Activated T-cell treated with anti-CD3 and anti-CD28 coated beads for 1 hour (primary cell): ENCODE measurements at places on chromosomes 3 and 15.

GRCh38 chr15:74414603-74415338, 19.0 kb downstream of the SEMA7A start:
- DNase-seq: no peak

- no peak for DNase-seq
Measured at GRCh38 chr15:89917442-89918101, 4.8 kb upstream of the ARPIN start.

GRCh38 chr15:67998599-67999133, 55.4 kb upstream of the PIAS1 start:
- no peak for DNase-seq

DNA sequence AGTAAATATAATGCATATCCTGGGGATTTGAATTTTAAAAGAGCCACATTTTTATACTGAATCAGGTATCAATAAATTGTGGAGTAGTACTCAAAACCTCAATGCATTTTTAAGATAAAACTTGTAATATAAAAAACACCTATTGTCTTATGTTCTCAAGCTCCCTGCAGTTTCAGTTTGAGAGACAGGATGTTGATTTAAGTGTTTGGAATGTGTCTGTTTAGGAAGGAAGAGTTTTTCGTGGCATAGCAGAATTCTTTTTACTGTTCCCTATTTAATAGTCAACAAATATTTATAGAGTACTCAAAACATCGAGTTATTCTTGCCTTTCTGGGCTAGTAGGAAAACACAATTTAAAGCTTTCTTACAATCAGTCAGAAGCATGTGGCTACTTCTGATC, 146.1 kb upstream of the BCHE start:
- no peak for DNase-seq

GRCh38 chr3:56624725-56625124, 58.3 kb downstream of the TASOR start:
- DNase-seq: no peak

DNA sequence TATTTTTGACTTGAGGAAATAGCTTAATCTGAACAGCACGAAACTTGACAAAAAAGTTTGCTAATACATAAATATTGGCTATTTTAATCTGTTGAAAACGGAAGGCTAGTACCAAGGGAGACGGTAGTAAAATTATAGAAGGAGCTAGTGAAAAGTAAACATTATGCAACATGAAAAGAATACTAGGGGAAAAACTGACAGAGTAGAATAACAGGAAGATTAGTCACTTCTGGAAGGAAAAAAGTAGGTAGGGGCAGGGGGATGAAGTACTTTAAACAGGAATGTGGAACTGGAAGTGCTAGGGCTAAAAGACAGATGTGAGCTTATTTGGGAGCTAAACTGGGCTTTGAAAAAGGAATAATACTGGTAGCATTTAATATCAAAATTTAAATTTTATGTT, 60.1 kb downstream of the MBNL1 start:
- no peak for DNase-seq

DNA sequence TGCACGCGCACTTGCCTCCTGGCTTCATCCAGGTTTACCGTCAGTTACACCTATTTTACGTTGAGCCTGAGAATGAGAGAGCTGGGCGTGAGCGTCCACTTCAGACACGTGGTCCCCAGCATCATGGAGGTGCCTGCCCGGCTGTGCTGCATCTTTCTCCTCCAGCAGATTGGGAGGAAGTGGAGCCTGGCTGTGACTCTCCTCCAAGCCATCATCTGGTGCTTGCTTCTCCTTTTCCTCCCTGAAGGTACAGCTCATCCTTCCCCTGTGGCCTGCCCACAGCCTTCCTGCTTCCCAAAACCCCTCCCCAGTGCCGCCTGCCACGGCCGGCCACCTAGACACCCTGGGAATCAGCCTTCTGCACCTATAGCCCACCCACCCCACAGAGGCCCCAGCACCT, 31.6 kb downstream of the SLC22A14 start:
- DNase-seq: no peak

DNA sequence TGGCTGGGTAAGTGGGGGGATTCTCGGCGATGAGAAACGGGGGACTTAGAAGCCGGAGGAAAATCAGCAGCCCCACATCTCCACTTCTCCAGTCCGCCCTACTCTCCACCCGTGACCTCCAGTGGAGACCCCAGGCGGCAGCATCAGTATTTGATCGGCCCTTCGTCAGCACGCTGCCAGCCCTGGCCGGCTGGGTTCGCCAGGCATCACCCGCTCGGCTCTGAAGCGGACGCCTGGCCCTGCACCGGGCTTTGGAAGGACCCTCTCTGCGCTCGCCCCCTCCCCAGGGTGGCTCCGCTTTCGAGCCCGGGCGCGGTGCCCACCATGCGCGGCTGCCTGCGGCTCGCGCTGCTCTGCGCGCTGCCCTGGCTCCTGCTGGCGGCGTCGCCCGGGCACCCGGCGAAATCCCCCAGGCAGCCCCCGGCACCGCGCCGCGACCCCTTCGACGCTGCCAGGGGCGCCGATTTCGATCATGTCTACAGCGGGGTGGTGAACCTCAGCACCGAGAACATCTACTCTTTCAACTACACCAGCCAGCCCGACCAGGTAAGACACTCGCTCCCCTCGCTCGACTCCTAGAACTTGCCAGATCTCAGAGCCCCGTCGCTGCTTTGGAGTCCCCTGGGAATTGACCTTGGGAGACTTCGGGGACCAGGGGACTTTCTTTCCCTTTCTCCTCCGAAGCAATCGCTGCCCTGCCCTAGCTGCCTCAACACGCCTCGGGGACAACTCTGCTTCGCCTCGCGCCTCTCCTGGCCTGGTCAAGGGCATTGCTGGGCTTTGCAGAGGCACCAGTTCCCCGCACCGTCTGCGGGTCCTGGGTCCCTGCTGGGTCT, 561 bp downstream of the SIDT1 start:
- DNase-seq: peak; percentile 33

- no peak for DNase-seq
Measured at GRCh38 chr3:181956122-181956521, 244.4 kb downstream of the SOX2 start.

GRCh38 chr3:177203689-177204395, 6.6 kb upstream of the TBL1XR1 start:
- no peak for DNase-seq

GRCh38 chr3:50269977-50270413, 1.0 kb downstream of the SEMA3B start:
- DNase-seq: no peak

DNA sequence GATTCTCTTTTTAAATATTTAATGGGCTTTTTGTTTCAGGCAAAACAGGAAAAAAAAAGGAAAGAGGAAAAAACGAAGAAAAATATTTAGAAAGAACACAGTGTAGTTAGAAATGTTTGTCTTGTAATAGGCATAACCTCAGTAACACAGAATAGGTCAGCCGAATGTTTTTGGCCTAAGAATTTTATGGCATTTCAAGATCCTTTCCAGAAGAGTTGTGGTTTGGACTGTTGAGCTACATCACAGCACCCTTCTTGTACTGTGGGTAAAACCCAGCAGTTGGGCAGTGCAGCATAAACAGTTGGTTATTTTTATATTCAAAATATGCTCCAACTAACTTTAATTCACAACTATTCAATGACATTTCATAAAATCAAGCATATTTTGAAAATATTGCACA, 474.4 kb upstream of the AGTR1 start:
- no peak for DNase-seq

DNA sequence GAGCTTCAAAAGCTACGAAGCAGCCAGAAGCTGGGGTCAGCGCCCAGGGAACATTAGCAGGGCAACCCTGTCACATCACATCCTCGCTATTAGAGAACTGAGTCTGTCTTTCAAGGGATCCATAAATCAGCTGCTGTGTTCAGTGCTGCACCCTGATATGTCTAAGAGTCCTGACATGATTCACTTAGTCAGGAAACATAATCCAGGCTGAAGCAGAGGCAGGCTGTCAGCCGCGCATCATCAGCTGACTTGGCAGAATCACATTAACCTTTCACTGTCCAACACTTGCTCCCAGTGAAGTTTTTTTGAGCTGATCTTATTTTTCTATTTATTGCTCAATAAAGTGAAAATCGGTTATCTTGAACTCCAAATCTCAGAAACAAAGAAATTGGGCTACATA, 23.5 kb downstream of the MYH15 start:
- DNase-seq: no peak

DNA sequence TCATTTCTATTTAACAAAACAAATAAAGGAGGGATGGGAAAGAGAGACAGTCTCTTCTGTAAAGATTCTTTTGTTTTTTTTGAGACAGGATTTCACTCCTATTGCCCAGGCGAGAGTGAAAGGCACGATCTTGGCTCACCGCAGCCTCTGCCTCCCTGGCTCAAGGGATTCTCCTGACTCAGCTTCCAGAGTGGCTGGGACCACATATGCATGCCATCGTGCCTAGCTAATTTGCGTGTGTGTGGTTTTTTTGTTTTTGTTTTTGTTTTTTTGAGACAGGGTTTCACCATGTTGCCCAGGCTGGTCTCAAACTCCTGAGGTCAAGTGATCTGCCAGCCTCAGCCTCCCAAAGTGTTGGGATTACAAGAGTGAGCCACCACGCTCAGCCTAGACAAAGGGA, 23.3 kb downstream of the STAG1 start:
- DNase-seq: no peak

DNA sequence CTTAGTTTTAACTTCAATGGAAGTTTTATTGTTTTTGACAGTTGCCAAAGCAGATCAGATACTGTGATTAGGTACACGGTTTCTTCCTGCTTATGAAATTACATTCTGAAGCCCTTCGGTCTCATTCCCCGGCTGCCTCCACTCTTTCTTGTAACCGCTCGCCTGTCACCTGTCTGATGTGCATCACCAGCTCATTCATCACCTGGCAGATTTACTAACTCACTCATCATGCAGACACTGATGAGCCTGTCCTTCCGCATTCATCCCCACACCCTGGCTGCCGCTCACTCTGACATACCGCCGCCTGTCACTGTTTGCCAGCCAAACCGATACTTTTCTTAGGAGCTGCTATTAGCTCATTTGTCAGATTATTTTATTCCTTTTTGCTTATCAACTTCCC, 82.8 kb upstream of the NSMCE3 start:
- DNase-seq: no peak

- DNase-seq: no peak
Measured at GRCh38 chr3:156676768-156677479, 2.5 kb downstream of the TIPARP start.

- no peak for DNase-seq
Measured at GRCh38 chr3:66483006-66483405, 17.8 kb downstream of the LRIG1 start.

GRCh38 chr15:94145046-94145445, 86.3 kb upstream of the MCTP2 start:
- no peak for DNase-seq

DNA sequence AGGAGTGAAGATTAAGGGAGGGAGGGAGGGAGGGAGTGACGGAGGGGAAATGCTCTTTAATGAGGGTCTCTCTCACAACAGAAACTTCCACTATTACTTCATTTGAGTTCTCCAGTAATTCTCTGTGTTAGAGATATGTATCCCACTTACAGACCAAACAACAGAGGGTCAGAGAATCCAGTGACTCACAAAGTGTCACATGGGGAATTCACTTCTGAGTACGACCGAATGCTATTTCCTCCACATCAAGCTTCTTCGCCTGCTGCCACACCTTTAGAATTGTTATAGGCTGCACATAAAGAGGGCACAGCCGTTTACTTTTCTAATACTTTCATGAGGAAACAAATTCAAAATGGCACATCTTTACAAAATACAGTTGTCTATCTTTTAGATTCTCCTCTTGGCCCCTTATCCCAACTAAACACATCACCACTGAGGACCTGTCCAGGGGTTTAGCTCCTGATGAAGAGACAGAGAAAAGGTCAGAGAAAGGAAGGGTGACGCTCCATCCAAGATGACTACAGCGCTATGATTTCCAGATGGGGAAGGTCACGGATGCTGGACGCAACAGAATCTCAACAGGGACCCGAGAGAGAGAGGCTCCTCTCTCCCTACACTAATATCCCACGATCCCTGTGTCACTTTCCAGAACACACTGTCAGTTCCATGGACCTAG, 119.0 kb downstream of the XXYLT1 start:
- no peak for DNase-seq

DNA sequence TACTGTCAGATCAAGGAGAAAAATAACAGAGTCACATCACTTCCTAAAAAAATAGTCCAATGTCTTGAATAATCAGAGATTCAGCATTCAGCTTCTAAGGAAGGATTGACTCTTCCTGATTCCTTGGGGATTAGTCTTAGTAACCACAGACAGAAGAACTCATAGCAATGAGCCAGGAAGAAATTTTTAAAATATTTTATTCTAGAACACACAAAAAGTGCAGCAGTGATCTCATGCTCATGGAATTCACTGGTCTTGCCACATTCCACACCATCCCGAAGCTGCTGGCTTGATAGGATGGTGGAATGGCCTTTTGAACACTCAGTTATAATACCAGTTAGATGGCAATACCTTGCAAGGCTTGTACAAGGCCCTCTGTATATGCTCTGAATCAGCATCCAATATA, 43.0 kb upstream of the ABI3BP start:
- no peak for DNase-seq

DNA sequence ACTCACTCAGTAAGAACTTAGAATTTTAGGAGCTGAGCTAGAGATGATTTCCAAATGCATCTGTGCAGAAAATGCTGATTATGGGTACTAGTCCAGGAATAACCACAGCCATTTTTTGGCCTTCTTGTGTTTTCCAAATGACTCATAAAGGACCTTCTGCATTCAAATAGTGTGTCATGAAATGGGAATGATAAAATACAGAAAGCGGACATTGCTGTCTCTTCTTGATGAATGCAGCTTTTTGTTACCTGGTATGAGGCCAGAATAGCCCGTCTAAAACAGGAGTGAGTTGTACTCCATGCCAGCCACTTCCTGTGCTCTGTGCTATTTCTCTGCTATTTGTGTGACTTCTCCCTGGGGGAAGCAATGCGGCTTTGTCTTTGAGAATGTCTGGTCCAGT, 20.5 kb upstream of the FRMD5 start:
- no peak for DNase-seq

- DNase-seq: no peak
Measured at GRCh38 chr3:141863491-141863890, 13.0 kb upstream of the ATP1B3 start.

GRCh38 chr15:71015342-71015741, 99.9 kb upstream of the THSD4 start:
- no peak for DNase-seq

DNA sequence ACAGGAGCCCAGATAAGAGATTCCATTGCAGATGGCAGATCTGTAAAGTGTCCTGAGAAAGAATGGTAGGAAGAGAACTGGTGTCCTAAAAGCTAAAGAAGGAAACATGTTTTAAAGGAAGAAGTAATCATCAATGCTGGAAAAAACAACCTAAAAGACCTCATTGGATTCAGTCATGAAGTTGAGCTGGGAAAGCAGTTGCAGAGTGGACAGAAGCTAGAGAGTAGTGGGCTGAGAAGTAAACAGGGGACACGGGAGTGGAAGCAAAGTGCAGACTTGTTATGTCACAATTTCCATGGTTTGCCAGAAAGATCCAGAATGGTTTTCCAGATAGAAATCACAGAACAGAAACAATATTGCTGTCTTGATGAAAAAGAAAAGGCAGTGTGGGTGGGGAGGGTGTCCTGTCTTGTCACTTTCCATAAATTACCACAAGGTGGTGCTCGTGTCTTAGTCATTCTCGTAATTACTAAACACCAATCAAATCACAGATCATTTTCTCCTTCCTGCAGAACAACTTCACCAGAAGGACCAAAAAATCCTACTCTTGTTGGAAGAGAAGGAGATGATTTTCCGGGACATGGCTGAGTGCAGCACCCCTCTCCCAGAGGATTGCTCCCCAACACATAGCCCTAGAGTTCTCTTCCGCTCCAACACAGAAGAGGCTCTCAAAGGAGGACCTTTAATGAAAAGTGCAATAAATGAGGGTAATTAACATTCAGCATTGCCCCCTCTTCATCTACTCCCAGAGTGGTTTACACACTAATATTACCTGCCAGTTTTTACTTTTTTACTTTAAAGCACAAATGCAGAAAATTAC, 64.5 kb downstream of the KLHL25 start:
- DNase-seq: no peak
